K562 (cell line): ENCODE measurements at places on chromosomes 4 and X.

DNA sequence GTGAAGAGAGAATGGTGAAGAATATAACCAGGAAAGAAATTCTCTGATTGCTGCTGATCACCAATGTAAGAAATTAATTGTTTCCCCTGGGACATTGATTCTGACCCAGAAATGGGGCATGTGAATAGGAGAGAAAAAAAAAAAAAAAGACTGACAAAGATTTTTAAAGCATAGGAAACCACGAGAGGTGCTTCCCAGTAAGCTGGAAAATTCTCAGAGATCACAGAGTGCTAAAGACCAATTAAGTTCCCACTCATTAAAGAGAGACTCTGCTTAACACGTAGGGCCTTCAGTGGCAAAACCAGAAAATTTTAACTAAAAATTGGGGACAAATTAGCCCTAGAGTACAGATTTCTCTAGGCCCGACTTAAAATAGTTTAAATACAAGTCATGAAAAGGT lies 604.4 kb downstream of the ARAP2 start:
- H3K4me1 ChIP-seq: no peaks in the 10 kb centered on the region
- no peak overlapping the region for H3K27ac ChIP-seq
- no peak overlapping the region for H3K4me3 ChIP-seq
- no peaks in the 10 kb centered on the region for H3K27me3 ChIP-seq

DNA sequence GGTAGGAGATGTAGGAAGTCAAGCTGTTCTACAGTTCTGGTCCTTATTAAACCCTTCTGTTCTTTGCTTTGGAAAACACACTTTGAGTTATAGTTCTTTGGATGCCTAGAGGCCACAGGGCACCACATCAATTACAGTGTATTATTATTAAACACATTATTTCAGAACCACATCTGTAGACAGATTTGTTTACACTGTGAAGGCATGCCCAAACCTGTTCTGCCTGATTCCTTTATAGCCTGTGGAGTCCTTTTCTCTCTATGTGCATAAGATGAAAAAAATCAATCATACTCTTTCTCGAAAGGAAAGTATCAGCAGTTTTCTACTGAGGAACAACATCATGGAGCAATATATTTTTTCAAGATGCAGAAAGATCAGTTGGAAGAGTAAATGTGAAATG lies 371.3 kb upstream of the INTU start:
- no peaks in the 10 kb centered on the region for H3K36me3 ChIP-seq
- H3K4me3 ChIP-seq: no peak overlapping the region
- no peaks in the 10 kb centered on the region for H3K27me3 ChIP-seq
- no peak overlapping the region for H3K27ac ChIP-seq
- DNase-seq: no peak
- no peaks in the 10 kb centered on the region for H3K4me1 ChIP-seq

DNA sequence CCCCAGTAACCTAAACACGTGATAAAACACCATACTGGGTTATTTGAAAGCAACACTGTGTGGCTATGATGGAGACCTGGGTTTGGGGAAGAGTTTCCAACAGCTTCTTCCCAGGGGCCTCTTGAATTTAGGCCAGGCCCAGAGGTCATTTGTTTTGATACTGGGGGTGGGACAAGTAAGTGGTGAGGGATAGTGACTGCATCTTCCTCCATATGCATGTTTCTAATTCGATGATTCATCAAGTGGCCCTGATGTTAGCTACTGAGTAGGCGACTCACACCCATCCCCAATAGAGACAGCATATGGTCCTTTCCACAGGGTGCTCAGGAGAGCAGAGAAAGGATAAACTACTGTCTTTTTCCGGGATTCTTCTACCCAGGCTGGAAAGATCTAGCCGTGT lies 2.7 kb downstream of the NDP start:
- no peak overlapping the region for H3K27ac ChIP-seq
- H3K4me1 ChIP-seq: no peaks in the 10 kb centered on the region
- H3K4me3 ChIP-seq: no peak overlapping the region
- no peak for DNase-seq
- H3K36me3 ChIP-seq: no peaks in the 10 kb centered on the region

GRCh38 chrX:121782544-121782943 lies 735.1 kb downstream of the GLUD2 start:
- DNase-seq: no peak
- H3K4me3 ChIP-seq: no peak overlapping the region
- H3K36me3 ChIP-seq: no peaks in the 10 kb centered on the region
- H3K27me3 ChIP-seq: no peaks in the 10 kb centered on the region
- H3K4me1 ChIP-seq: no peaks in the 10 kb centered on the region; the same call in 1 of the 2 replicates
- H3K27ac ChIP-seq: no peak overlapping the region

- H3K27me3 ChIP-seq: peaks cover 15% of the 10 kb centered on the region; the same call in 1 of the 2 replicates
- DNase-seq: no peak
- H3K27ac ChIP-seq: no peak overlapping the region
- H3K4me1 ChIP-seq: no peaks in the 10 kb centered on the region
- no peak overlapping the region for H3K4me3 ChIP-seq
- H3K36me3 ChIP-seq: no peaks in the 10 kb centered on the region
These were observed 37.4 kb downstream of the CCKAR start for GRCh38 chr4:26452565-26453531.

- H3K27ac ChIP-seq: no peak overlapping the region
- H3K4me1 ChIP-seq: peaks cover 7% of the 10 kb centered on the region; the same call in 2 of the 3 replicates
- no peaks in the 10 kb centered on the region for H3K36me3 ChIP-seq
- no peaks in the 10 kb centered on the region for H3K27me3 ChIP-seq
- H3K4me3 ChIP-seq: no peak overlapping the region
These were observed 120.2 kb upstream of the FAM9C start for GRCh38 chrX:13164611-13165010.

GRCh38 chr4:5789141-5789540 lies 78.1 kb downstream of the EVC start:
- H3K36me3 ChIP-seq: no peaks in the 10 kb centered on the region
- no peak for DNase-seq
- H3K4me1 ChIP-seq: no peaks in the 10 kb centered on the region
- no peak overlapping the region for H3K4me3 ChIP-seq
- peaks cover 7% of the 10 kb centered on the region; the same call in 1 of the 2 replicates for H3K27me3 ChIP-seq

- DNase-seq: no peak
- H3K36me3 ChIP-seq: no peaks in the 10 kb centered on the region
- no peaks in the 10 kb centered on the region for H3K4me1 ChIP-seq
- H3K27me3 ChIP-seq: no peaks in the 10 kb centered on the region
- H3K27ac ChIP-seq: no peak overlapping the region
These were observed 87.9 kb upstream of the NPY2R start for GRCh38 chr4:155120536-155120935.
